CD8-positive, alpha-beta memory T cell (primary cell): ENCODE measurements at places on chromosomes 5 and 9. TPM values are rescaled to one million over a fixed set of nuclear protein-coding genes. Genes with fewer than 3 reads are reported as not detected.
A peak's percentile ranks its signal among the peaks of the same experiment; 100 is the strongest.

The SLC45A2 gene
- not detected for total RNA-seq

The PPWD1 gene
- total RNA-seq, result 50.5 TPM

The PCDHGA4 gene
- 0.16 TPM for total RNA-seq

DNA sequence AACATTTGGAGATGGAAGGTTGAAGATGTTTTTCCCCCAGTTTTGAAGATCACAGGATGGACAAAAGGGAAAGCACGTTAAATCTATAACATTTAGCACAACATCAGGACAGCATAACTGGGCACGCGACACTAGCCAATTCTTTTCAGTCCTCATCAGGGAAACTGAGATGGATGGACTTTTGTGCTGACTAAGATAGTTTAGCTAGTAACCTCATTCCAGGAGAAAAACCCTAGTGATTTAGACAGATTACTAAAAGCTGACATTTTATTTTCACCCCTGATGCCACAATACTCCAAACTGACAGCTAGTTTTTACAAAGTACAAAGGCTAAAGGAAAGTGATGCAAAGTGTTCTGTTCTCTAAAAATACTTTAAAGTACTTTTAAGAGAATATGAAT, 53.3 kb downstream of the EPB41L4B start:
- DNase-seq, result no peak
- no peaks in the 10 kb centered on the region for H3K36me3 ChIP-seq
- no peak overlapping the region for H3K27ac ChIP-seq
- no peaks in the 10 kb centered on the region for H3K4me1 ChIP-seq
- no peak overlapping the region for H3K4me3 ChIP-seq

DNA sequence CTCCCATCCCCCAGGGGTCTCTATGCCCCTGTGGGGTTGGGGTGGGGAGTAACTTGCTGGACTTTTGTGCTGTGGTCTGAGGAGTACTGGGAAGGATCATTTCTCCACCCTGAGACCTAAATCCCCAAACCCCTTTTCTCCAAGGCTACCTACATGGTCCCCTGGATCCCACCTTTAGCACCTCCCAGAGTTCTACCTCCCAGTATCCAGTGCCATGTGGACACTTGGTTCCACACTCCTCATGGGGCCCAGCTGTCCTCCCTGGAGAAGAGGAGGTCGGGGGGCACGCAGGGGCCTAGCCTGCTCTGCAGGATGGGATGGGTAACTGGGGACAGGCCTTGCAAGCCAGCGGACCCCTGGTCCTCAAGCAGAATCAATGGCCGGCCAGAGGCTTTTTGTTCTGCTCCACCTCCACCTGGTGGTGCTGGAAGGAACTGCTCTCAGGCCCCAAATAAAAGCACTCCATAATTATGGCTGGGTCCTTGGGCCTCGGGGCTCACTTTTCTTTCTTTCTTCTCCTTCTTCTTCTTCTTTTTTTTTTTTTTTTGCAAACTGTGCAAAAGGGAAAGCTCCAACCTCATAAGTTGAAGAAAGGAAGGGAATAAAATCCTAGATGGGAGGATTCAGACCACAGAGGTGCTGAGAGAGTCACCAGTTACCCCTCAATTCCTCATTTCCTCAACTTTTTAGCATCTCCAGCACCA, 68.4 kb downstream of the PSD2 start:
- H3K27me3 ChIP-seq, result no peaks in the 10 kb centered on the region
- no peak overlapping the region for H3K4me3 ChIP-seq
- no peaks in the 10 kb centered on the region for H3K36me3 ChIP-seq
- DNase-seq, result peak; percentile 48

DNA sequence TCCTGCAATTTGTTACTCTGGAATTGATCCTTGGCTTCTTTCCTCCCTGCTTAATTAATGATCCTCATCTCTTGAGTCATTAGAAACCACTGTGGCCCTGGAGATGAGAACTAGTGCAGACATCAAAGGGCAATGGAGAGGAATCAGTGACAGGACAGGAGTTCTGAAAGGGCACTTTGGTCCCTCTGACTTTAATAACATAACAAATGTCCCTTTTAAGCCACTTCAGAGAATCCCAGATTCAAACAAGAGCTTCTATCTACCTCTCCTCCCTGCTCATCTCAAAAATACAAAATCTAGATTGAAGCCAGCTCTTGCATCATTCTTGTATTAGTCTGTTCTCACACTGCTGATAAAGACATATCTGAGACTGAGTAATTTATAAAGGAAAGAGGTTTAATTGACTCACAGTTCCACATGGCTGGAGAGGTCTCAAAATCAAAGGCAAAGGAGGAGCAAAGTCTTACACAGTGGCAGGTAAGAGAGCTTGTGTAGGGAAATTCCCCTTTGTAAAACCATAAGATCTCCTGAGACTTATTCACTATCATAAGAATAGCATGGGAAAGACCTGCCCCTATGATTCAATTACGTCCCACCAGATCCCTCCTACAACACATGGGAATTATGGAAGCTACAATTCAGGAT, 139.1 kb downstream of the PLPPR1 start:
- H3K36me3 ChIP-seq, result no peaks in the 10 kb centered on the region
- H3K27me3 ChIP-seq, result no peaks in the 10 kb centered on the region
- no peaks in the 10 kb centered on the region for H3K4me1 ChIP-seq
- DNase-seq, result no peak
- H3K4me3 ChIP-seq, result no peak overlapping the region

GRCh38 chr5:38913714-38914113, 67.9 kb downstream of the OSMR start:
- H3K27me3 ChIP-seq, result no peaks in the 10 kb centered on the region
- H3K4me3 ChIP-seq, result no peak overlapping the region
- no peak for DNase-seq
- H3K27ac ChIP-seq, result no peak overlapping the region
- H3K4me1 ChIP-seq, result no peaks in the 10 kb centered on the region

DNA sequence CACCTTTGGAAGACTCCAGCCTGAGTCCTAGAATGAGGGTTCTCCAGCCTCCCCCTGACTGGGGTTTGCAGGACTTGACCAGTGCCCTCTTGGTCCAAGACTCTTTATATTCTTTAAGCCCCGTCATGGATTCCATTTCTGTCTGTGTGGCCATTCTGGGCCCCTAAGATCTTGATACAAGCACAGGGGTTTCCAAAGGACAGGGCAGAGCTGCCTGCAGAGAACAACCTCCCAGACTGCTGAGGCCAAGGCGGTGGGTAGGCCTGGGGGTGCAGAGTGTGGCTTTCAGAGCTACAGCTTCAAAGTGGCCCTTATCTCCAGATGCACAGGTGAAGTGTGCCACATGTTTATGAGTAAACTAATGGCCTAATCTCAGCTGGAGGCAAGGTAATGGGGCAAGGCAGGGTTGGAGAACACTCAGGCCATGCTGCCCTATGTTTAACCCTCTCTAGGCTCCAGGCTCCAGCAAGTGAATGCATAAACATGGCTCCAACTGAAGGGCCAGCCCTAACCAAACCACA, 32.1 kb downstream of the FOXI1 start:
- DNase-seq, result no peak
- no peak overlapping the region for H3K27ac ChIP-seq
- H3K4me3 ChIP-seq, result no peak overlapping the region
- H3K27me3 ChIP-seq, result no peaks in the 10 kb centered on the region
- no peaks in the 10 kb centered on the region for H3K36me3 ChIP-seq
- no peaks in the 10 kb centered on the region for H3K4me1 ChIP-seq

DNA sequence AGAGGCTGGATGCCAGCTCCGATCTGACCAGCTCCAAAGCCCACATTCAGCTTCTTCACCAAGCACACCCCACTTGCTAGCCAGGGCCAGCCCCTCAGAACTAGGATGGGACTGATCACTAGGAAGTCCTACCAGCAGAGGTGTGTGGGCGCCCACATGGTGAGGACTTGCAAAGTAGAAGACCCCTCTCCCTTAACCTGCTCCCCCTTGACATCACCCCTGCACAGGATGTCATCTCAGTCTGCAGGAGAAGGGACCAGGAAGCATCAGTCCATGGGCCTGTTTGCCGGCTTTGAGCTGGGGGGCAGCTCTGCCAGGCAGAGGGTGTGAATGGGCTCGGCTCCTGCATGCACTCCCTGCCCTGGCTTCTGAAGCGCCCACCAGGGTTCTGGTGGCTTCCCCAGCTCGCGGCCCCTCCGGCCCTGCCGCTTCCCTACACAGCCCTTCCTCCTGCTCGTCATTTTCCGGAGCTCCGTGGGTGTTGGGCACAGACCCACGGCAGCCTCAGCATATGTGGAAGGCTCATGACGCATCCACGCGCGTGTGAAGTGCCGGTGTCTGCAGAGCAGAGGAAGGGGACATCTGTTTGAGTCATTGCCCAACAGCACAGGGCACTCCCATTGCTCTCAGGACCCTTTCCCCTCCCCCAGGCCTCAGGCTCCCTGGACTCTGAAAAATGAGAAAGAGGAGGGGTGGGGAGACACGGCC, 3.7 kb upstream of the FAM78A start:
- DNase-seq, result no peak
- peaks cover 26% of the 10 kb centered on the region for H3K4me1 ChIP-seq
- no peaks in the 10 kb centered on the region for H3K27me3 ChIP-seq
- H3K27ac ChIP-seq, result no peak overlapping the region
- H3K4me3 ChIP-seq, result no peak overlapping the region

- H3K27ac ChIP-seq, result no peak overlapping the region
- H3K4me1 ChIP-seq, result peaks cover 4% of the 10 kb centered on the region
- H3K27me3 ChIP-seq, result no peaks in the 10 kb centered on the region
Measured at GRCh38 chr9:77854258-77854915, 177.2 kb downstream of the GNAQ start.

DNA sequence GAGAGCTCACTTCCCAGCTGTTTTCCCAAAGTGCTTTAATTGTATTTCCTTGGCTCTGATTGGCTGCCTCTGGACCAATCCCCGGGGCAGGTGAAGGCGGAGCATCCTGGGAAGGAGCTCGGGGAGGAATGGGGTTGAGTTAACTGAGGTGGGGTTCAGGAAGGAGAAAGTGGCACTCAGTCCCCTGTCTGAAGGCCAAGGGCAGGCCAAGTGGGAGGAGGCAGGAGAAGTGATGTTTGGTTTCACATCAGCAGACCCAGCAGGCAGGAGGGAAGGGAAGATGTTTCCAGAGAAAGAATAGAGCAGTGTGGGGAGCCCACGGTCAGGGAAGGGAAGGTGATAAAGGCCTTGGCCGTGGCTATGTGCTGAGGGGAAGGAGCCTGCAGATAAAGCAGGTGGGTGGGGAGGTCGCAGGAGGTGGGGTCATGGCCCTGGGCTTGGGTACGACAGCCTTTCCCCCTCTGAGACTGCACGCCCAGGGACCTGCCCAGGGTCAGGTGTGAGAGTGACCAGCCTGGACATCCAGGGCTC, 3.1 kb downstream of the TSPAN17 start:
- H3K36me3 ChIP-seq, result no peaks in the 10 kb centered on the region
- no peak overlapping the region for H3K27ac ChIP-seq
- peaks cover 66% of the 10 kb centered on the region for H3K4me1 ChIP-seq

- H3K4me1 ChIP-seq, result no peaks in the 10 kb centered on the region
- no peaks in the 10 kb centered on the region for H3K27me3 ChIP-seq
- H3K4me3 ChIP-seq, result no peak overlapping the region
- no peak overlapping the region for H3K27ac ChIP-seq
- DNase-seq, result no peak
- no peaks in the 10 kb centered on the region for H3K36me3 ChIP-seq
Measured at GRCh38 chr9:99400184-99400731, 178.2 kb downstream of the SEC61B start.

DNA sequence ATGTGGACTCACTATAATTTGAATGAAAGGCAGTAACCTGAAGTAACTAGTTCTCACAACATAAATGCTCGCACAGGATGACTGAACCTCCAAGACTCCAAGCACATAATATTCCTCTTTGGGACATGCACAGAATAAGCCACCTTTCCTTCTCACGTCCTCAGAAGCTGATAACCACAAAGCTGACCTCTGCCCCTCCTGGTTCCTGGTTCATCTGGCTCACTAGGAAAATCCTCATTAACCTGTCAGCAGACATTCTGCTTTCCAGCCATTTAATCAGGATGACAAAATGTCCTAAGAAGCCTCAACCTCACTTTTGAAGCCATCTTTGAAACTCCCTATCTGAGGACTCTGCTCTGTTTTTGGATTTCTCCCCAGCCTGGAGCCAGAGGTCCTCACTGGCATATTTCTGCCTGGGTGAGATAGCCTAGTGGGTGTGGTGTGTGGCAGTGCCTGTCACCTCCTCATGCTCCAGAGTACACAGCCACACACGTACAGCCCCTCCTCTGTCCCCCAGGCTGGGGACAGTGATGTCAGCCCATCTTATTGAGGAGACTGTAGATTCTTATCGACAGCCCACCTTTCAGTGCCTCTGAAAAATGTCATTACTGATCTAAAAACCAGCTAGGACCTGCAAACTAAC, 10.3 kb downstream of the ANKH start:
- no peaks in the 10 kb centered on the region for H3K27me3 ChIP-seq
- peaks cover 5% of the 10 kb centered on the region for H3K4me1 ChIP-seq
- no peak overlapping the region for H3K4me3 ChIP-seq
- no peaks in the 10 kb centered on the region for H3K36me3 ChIP-seq
- no peak for DNase-seq
- H3K27ac ChIP-seq, result no peak overlapping the region

- H3K4me3 ChIP-seq, result no peak overlapping the region
- DNase-seq, result no peak
- no peak overlapping the region for H3K27ac ChIP-seq
- H3K27me3 ChIP-seq, result no peaks in the 10 kb centered on the region
- H3K4me1 ChIP-seq, result peaks cover 23% of the 10 kb centered on the region
Measured at GRCh38 chr9:124239249-124240073, 18.3 kb upstream of the NEK6 start.

DNA sequence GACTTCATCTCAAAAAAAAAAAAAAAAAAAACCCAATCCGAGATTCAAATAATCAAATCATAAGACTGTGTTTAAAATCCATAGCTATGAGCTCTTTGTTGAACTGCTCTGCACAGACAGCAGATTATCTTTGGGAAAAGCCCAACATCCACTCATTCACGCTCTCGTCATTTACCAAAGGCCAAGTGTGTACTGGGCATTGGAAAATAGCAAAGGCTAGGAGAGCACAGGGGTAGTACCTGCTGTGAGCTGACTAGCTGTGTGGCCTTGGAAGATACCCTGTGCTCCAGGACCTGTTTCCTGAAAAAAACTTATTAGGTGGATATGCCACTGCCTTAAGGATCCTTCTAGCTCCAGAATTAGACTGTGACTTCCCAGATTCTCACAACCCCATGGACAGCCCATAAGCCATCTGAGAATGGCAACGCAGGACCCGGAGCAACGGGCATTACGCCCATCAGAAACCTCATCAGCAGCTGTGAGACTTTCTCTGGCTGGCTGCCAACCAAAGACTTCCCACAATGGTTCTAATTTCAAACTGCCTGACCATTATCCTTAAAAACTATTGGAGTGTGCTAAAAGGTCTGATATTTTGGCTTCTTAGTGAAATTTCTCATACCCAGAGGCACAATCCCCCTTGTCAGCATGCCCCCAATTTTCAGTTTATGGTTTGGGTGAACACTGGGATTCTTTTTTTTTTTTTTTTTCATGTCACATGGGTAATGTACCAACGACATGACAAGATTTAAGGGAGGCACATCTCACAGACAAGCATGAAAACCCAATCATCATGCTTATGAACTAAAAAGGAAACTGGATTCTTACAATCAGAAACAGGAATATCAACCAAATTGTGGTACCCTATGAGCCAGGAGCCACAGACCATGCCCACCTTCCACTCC, 16.8 kb downstream of the SERINC5 start:
- H3K27ac ChIP-seq, result no peak overlapping the region
- H3K4me3 ChIP-seq, result no peak overlapping the region
- peaks cover 9% of the 10 kb centered on the region for H3K36me3 ChIP-seq
- H3K27me3 ChIP-seq, result no peaks in the 10 kb centered on the region
